ENCODE measurements at places on chromosomes 11 and 22.

GRCh38 chr22:39661842-39662685, 91.5 kb downstream of the CACNA1I start:
- no peak for DNase-seq

- no peak for DNase-seq
Observed at GRCh38 chr11:36598051-36598450, at the start of gene RAG2. Gene RAG2, minus strand, starts transcription at chr11:36598236. Its CDS starts 4,068 bp downstream, at chr11:36594168.

GRCh38 chr22:20433686-20434241, 3.9 kb downstream of the SCARF2 start:
- DNase-seq, result no peak

- no peak for DNase-seq
Observed at GRCh38 chr11:78080818-78081495, 1.3 kb upstream of the NDUFC2 start.

DNA sequence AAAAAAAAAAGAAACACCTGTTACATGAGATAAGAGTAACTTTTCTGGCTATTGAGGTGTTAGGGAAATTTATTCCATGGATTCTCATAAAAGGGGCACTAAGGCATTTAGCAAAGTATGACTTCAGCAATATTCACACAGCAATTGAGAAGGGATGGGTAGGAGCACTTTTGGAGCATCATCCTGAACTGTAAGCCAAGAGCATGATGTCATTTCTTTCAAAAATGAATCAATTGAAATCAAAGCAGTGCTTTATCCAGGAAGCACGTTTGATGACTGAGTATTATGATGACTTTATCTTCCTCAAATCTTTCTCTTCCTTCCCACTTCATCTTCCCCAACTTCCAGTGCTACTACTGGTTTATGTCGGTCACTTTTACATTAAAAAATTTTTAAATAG, 140.4 kb downstream of the MYO18B start:
- DNase-seq, result no peak

DNA sequence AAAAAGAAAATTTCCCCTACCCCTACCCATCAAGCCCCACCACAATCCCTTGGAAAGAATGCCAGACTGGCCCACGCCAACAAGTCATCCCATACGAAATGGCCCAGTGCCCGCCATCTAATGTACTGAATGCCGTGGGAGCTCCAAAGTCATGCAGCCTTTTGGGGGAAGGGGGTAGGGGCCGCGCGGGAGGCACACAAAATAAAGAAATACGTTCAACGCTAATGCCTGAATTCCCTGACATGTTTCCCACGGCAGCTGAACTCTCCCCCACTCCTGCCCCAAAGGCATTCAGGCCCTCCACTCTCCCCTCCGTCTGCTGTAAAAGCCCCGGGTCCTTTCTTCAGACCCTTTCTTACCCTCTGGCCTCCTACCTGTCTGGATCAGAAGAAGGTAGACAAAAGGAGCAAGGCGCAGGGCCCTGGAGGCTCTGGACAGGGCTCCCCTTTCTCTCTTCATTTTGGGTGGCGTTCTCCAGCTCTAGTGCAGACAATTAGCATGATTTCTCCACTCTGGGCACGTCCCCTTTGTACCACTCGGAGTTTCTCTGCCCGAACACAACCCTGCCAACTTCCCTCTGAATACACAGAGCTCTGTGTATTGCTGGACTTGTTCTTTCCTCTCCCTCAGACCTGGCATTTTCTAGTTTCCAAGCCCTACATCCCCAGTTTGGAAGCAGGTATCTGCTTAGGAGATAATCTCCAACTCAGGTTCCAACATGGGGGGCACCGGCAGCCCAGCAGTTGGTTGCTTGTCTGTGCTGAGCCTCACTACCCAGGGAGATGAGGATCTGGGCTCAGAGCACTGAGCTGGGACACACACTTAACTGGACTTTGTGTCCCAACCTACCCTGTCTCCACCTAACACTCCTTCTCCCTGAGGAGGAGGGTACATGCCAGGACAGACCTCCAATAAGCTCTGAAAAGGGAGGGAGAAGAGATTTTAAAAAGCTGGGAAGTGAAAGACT, at the start of gene HEPACAM:
HEPACAM (minus strand) TSS at position 500 of the 967 bp plus-strand sequence; CDS start at position 459, 41 bp downstream.
- no peak for DNase-seq

DNA sequence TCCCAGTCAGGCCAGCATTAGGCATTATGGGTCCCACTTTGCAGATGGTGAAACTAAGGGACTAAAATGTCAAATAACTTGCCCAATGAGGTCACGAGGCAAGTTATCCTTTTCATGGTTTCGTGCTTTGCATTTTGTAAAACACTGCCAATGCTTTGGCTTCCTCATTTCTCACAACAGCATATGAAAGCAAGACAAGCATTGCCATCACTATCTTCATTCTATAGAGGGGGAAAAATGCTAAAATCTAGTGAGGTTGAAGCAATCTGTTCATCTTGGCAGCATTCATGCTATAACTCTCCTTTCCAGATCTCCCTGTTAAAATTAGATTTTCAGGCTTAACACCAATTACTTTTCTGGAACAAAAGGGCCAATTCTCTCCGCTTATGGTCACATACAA, 14.8 kb downstream of the FAM181B start:
- DNase-seq, result no peak

- no peak for DNase-seq
Observed at GRCh38 chr11:96194581-96195374, 148.2 kb downstream of the MAML2 start.

DNA sequence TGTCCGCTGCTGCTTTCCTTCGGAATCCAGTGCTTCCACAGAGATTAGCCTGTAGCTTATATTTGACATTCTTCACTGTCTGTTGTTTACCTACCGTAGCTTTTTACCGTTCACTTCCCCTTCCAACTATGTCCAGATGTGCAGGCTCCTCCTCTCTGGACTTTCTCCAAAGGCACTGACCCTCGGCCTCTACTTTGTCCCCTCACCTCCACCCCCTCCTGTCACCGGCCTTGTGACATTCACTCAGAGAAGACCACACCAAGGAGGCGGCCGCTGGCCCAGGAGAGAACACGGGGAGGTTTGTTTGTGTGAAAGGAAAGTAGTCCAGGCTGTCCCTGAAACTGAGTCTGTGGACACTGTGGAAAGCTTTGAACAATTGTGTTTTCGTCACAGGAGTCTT, 15.4 kb upstream of the ST14 start:
- DNase-seq, result no peak

- DNase-seq, result no peak
Observed at GRCh38 chr11:2795491-2795991, 90.0 kb downstream of the CDKN1C start.

DNA sequence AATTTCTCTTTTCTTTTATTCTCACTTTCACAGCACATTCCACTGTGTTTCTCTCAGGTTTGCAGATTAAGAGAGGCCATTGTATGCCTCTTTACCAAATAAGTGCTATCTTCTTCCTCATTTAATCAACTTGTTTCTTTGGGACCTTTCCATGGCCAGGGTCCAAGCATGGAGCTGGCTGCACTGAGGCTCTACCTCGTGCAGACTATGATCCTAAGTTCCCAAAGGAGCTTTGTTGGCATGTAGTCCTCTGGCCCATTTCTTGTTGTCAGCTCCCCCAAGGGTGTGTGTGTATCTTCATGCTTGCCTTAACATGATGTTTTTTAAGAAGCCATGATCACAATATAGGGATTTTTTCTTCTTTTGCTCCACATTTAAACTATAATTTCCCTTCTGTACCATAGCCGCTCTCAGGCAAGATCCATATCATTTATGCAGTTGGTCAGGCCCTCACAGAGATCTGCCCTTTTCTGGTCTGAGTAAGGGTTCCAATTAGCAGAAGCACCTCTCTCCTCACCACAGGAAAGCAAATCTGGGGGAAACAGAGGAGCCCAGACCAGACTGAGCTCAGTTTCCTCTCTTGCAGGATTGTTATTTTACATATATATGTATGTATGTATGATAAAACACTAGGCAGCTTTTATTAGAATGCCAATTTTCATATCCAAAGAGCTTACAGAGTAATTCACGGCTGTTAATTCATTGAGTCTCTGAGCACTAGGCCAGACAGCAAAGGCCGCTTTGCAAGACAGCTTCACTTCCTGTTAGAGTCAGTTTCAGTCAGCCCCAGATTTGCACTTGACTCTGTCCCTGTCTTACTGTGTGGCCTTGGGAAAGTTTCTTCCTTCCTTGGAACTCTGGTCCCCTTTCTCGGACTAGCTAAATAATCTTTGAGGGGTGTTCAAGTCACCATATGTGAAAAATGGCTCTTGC, 34.3 kb downstream of the CYB5R2 start:
- DNase-seq, result no peak

DNA sequence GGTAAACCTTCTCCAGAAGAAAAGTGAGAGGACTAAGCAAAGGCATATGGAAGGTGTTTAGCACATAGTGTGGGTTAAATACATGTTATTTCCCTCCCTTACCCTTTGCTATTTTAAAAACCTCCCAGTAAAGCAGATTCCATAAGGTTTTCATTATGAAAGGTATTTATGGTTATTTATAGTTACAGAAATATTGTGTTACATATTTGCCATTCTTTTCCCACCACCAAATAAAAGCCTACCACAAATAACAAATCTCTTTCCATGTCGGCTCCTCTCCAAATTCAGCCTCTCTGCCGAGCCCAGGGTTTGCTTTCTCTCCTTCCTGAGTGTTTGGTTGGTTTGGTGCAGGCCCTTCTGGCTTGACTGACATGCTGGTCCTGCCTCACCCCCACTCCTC, 64.4 kb downstream of the INSC start:
- peak; percentile 59 for DNase-seq

DNA sequence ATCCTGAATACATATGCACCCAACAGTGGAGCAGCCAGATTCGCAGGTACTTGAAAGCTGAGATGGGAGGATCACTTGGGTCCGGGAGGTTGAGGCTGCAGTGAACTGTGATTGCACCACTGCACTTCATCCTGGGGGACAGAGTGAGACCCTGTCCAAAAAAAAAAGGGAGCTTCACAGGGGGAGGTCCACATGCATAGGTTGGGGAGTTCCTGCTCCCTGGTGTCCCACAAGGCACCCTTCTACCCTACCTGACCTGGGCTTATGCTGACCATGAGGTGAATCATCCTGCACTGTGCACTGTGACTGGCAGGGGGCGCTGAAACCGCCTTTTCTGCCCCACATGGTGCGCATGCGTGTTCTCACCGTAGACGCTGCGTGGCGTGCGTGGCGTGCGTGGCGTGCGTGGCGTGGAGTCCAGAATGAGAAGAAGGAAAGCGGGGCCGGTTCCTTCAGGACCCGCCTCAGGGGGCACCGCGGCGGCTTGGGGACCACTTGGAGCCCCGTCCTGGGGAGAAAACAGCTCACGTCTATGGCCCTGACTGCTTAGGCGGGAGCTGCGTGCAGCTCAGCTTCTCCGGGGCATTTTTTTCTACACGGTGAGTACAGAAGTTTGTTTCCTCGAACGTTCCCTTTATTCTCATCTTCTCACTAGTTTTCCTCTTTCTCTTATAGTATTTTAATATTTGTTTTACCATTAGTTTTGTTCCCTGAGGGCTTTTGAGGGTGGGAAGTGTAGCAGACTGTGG, 116.6 kb upstream of the GRK3 start:
- no peak for DNase-seq

DNA sequence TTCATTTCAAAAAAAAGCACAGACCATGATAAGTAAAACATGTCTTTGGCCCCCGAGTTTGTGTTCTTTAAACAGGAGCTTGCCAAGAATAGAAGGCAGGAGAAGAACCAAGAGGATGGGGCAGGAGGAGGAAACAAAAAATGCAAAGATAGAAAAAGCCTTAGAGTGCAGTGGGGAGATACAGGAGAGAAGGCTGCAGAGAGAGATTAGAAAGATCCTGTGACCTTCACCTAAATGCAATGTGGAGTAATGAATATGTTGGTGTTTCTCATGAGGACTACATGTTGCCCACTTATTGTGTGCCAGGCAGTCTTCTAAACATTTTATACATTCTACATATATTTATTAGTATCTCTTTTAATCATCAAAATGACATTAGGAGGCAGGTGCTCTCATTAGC, 2.3 kb upstream of the APLNR start:
- DNase-seq, result no peak

GRCh38 chr11:73856031-73856567, 20.5 kb downstream of the COA4 start:
- DNase-seq, result no peak

- DNase-seq, result no peak
Observed at GRCh38 chr11:13681446-13681845, 13.0 kb downstream of the FAR1 start.

DNA sequence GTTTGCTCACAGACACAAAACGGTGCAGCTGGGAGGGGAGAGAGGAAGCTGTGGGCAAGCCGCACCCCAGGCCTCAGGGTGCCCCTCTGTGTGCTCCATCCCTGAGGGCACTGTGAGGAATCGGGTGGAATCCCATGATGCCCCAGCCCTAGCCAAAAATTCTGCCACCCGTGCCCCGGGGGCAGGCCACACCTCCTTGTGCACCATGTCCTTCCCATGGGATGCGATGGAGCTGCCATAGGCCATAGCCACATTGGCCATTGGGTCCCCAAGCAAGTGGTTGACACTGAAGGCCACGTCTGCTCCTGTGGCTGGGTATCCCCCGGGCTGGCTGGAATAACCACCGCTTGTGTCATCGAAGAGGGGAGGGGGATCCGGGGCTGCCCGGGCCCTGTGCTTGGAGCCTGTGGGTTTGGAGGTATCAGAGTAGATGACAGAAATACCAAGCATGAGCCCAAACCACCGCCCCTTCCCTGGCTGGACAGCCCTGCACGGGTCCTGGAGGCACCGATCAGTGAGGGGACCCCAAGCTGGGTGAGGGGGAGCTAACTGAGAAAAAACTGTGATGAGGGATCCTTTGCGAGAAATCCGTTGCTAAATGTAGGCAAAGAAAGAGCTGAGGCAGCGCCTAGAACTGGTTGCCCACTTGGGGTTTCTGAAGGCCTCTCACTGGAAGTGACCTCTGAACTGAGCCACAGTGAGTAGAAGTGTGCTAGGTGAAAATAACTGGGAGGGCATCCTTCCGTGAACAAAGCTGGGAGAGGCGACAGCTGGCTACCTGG, 863 bp downstream of the YIF1A start:
- DNase-seq, result no peak

- no peak for DNase-seq
Observed at GRCh38 chr11:65311170-65311678, 3.4 kb upstream of the CDC42EP2 start.

- no peak for DNase-seq
Observed at GRCh38 chr22:45630436-45630835, 41.2 kb upstream of the ATXN10 start.

DNA sequence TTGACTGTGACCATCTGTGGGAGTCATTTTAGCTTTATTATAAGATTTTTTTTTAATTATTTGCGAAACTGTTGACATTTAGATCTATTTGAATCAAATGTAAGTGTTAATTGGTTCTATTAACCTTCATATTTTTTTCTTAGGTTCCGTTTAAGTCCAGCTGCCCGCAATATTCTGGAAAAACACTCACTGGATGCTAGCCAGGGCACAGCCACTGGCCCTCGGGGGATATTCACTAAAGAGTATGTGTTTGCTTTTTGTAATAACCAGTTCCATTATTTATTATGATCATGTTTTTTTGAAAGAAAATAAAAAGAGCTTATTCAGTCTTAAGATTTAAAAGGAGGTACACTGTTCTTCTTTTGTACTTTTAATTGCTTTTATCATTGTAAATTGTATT, 43.9 kb downstream of the PDHX start:
- no peak for DNase-seq

- no peak for DNase-seq
Observed at GRCh38 chr11:119531056-119531455, 108.1 kb upstream of the THY1 start.
